ENCODE measurements at places on chromosomes 13 and 19.

- no peak for DNase-seq
Observed at GRCh38 chr13:58994077-58994476, 1169.7 kb downstream of the DIAPH3 start.

GRCh38 chr13:51637852-51638215 is 53.6 kb downstream of the WDFY2 start:
- DNase-seq: no peak

DNA sequence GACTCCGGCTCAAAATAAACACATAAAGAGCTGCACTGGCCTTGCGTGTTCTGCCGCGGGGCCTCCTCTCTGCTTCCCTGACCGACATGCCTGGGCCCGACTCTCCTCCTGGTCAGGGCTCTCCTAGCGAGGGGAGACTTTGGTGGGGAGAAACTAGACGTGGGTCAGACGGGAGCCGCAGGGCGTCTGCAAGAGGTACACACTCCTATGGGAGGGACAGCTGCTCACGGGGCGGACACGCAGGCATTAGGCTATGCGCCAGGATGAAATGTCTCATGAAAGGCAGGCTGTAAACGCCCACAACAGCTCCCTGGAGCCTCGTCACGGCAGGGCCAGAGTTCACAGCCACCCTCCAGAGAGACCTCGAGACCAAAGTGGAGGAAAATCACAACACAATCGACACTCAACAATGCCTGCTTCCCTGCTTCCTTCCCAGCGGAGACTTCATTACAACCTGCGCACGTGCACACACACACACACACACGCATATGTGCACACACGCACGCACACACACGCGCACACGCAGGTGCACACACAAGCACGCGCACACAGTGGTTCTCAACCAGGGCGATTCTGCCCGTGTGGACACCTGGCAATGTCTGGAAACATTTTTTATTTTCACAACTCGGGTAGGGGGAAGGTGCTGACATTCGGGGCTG is 5.8 kb downstream of the SLC39A3 start:
- no peak for DNase-seq

- DNase-seq: no peak
Observed at GRCh38 chr13:80050252-80050651, 290.7 kb downstream of the SPRY2 start.

- no peak for DNase-seq
Observed at GRCh38 chr19:58274771-58275201, 4.0 kb upstream of the ZNF8 start.

DNA sequence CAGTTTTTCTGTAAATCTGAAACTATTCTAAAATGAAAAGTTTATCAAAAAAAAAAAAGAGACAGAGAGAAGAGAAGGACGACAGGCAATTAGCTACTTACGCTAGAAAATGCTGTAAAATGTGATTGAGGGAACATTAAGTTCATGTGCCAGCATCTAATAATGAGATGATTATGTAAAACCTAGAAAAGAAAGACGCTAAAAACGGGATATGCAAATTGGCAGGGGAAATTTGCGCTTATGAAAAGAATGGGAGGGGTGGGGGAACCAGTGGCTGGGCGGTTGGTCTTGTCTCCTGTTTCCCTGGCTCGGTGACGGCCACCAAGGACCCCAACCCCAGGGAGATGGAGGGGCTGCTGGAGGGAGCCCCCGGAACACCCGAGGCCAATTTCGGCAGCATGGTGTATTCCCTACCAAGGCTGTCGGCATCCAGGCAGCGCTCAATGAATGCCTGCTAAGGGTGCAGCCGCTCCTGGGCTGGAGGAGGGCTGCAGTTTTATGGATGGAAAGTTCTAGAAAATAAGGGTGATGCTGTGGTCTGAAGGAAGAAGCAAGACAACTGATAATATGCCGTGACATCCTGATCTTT is 34.2 kb downstream of the GNG7 start:
- no peak for DNase-seq

- DNase-seq: no peak
Observed at GRCh38 chr13:101424381-101425155, 8.3 kb upstream of the NALCN start.

GRCh38 chr19:12647490-12648071 is 19.0 kb downstream of the MAN2B1 start:
- DNase-seq: no peak

- DNase-seq: no peak
Observed at GRCh38 chr19:38705197-38706019, 38.9 kb downstream of the CAPN12 start.

DNA sequence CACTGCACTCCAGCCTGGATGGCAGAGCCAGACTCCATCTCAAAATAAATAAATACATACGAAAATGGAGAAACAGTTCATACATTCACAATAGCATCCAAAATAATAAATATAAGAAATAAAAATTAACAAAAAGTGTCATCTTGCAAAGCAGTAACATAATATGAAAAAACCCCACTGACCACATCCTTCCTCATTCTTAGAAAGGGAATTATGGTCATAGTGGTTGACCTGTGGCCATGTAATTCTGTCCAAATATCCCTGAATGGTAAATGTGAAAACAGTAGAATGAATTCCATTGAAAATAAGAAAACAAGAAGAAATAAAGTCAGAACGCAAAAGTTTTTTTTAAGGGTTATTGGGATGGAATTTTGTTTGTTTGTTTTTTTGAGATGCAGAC is 7.0 kb upstream of the CDC42EP5 start:
- DNase-seq: peak; percentile 32

GRCh38 chr13:101892296-101892695 is 439.8 kb downstream of the ITGBL1 start:
- no peak for DNase-seq

- no peak for DNase-seq
Observed at GRCh38 chr19:10870501-10870954, 825 bp upstream of the CARM1 start.

GRCh38 chr13:96771486-96772367 is 222.5 kb downstream of the OXGR1 start:
- no peak for DNase-seq

DNA sequence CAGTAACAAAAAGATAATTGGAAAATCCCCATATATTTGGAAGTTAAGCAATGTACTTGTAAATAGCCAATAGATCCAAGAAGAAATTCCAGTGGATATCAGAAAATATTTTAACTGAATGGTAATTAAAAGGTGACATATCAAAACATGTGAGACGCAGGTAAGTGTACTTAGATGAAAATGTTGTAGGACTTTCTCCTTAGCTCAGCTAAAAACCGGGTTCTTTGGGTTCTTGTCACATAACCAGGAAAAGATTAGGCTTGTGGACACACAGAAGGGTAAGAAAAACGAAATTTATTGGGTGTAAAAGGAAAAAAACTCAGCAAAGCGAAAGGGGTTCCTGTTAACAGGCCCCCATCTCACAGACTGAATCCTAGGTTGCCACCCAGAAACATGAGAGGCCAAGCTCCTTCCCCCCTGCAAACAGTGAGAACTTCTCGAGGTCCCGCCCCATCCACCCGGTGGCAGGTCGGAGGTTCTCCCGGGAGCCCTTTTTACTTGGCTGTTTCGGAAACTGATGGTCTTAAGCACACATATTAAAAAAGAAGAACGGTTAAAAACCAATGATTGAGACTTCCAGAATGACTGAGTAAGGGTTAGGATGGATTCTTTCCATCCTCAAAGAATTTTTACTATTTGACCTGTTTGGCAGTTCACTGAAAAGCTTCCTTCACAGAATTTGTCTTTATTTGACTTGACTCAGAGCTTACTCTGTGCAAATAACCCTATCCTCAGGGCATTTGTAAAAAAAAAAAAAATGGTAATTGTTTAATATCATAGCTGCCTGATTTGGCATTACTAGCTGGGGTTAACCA is 3.1 kb upstream of the CCDC70 start:
- no peak for DNase-seq
